Germinal center (tissue), 1 donor: ENCODE measurements at places on chromosomes 7 and 10.

- no peak for DNase-seq
Observed at GRCh38 chr10:28806488-28806941, 129.2 kb downstream of the BAMBI start.

- no peak for DNase-seq
Observed at GRCh38 chr10:119807960-119808697, 64.5 kb downstream of the MCMBP start.

DNA sequence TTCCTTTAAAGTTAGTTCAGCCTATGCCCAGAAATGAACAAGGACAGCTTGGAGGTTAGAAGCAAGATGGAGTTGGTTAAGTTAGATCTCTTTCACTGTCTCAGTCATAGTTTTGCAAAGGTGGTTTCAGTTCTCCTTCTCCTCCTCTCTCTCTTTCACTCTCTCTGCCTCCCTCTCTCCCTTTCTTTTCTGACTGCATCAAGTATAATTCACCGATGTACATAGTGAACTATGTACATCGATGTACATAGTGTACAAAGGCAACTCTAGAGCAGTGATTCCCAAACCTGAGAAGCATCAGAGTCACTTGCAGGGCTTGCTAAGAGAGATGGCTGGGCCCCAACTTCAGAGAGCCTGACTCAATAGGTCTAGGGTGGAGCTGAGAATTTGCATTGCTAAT is 1259.7 kb downstream of the TYW1 start:
- DNase-seq: no peak

DNA sequence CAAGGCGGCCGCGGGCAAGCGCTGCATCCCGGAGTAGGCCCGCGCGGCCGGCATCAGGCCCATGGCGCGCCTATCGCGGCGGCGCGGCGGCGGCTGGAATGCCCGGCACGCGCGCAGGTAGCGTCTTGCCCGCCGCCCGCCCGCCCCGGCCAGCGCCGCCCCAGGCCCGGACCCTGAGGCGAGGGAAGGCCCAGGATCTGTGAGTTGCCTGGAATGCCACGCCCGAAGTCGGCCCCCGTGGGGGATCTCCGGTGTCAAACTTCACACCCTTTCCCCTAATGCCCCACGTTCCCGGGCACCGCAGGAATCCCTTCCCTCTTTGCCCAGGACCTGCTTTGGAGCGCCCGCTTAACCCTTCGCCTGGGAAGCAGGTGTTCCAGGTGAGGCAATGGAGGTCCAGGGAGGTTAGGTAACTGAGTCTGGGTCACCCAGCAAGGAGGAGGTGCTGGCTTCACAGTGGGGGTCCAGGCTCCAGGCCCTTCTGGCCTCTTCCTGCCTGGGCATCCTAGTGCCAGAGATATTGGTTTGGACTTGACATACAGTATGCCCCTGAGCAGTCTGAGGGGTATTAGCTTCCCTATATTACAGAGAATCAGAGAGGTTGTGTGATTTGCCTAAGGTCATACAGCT is 138.1 kb downstream of the ARHGAP22 start:
- DNase-seq: no peak

DNA sequence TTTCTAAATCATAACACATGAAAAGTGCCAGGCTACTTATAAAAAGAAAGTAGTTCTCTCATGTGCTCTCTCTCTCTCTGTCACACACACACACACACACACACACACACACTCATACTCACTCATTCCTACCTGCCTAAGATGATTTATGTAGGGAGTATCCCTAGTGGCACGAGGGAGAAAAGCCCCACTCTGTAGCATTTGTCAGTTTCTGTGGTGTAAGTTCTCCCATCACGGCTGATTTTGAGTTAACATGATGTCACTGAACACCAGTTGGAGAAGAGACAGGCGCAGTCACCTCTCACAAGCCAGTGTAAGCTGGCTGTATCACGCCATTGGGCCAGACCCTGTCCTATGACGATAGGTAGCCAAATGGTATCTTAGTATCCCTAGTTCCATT is 395.4 kb downstream of the SFMBT2 start:
- no peak for DNase-seq
